HCT116 (cell line): ENCODE measurements at places on chromosomes 11 and 22. TPM values are rescaled to one million over a fixed set of nuclear protein-coding genes. Genes with fewer than 3 reads are reported as not detected.

GRCh38 chr11:375065-376025, 6.0 kb downstream of the B4GALNT4 start:
- no peak for DNase-seq

DNA sequence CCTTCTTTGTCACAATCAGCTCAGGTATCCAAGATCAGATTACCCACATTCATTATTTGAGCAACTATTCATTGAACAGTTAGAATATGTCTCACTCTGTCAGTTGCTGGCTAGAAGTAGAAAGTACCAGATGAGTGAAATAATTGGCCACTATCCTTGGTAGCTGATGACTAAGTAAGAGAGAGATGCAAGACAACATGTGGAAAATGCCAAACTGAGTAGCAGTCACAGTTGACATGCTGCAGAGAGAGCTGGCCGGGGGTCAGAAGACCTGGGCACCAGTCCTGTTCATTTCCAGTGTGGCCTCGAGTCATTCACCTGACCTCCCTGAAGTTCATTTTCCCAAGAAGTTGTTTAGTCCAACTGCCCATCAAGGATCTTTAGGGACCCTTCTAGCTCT, 22.5 kb upstream of the SMIM35 start:
- no peak for DNase-seq

GRCh38 chr11:60786811-60787567, 1.9 kb downstream of the MS4A10 start:
- DNase-seq, result no peak

DNA sequence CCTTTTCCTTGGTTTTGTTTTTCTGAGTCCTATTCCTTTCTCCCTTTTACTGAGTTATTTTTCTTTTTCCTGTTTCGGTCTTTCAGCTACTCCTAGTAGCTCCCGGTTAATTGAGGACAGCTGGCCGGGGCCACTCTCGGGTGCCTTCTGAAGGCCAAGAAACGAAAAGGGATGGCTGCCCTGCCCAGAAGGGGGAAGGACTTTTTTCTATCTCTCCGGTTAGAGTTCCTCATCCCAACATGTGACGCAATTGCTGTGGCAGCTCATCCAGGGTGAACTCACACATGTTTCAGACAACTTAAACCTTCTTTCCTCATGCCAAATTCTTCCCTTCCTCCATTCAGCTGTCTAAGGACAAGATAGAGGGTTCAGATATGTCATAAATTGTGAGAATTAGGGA, 83.6 kb downstream of the PIWIL4 start:
- no peak for DNase-seq

- DNase-seq, result no peak
Observed at GRCh38 chr11:20623252-20623651, 23.8 kb downstream of the SLC6A5 start.

DNA sequence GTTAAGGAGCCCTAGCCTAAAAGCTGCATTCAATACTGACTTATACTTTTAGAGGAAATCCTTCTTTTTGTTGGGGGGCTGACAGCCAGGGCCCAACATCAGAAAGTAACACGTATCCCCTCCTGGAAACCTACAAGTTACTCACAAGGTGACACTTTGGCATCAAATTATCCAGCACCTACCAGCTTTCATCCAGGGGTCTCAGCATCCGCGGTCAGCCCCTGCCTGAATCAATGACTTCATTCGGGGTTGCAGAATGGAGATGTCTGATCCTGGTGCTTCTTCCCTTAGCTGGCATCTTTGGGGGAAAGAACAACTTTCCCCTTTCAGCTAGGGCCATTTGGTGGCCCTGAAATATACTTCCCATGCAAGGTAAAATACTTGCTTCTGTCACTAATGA, 5.3 kb upstream of the NAP1L4 start:
- DNase-seq, result no peak

GRCh38 chr11:30282289-30282631, 40.6 kb upstream of the ARL14EP start:
- no peak for DNase-seq

DNA sequence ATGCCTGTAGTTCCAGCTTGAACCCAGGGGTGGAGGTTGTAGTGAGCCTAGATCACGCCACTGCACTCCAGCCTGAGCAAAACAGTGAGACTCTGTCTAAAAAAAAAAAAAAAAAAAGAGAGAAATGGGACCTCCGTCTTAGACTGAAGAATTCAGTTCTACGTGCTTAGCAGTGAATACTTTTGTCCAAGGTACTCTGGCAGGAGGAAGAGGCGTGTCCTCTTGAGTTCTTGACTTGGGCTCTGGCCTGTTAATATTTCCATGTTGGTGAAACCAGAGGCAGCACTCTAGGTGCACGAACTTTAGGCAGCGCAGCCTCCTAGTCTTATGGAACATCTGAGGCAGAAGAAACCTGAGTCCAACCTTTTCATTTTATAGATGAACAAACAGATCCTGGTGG, 2.4 kb downstream of the HMBS start:
- no peak for DNase-seq

DNA sequence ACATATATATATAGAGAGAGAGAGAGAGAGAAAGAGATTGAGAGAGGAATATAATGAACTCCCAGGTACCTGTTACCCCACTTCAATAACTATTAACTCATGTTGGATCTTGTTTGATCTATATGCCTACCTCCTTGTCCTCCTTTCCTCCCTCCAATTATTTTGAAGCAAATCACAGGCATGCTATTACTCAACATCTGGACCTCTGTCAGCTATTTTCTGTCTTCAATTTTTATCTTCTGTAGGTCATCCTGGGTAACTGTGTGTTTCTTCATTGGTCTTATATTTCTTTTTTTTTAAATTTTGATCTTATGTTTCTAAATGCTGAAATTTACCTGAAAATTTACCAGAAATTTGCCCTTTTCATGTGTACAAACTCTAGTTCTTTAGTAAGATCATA, 24.8 kb downstream of the UVRAG start:
- no peak for DNase-seq

DNA sequence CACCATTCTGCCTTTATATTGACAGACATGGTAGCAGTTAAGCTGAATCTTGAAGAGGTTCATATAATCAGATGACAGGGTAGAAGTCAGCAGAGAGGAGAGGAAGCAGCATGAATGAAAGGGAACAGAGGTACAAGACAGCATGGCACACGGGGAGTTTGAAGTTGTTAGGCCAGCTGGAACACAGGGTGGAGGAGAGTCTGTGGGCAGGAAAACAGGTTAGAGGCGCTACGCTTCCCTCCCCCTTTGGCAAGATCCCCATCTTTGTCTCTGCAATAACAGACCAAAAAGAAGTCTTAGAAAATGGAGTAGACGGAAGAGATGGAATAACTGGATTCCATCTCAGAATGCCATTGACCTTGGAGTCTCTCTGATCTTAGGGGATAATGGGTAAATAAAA, 20.0 kb upstream of the NDUFC2 start:
- DNase-seq, result no peak

- DNase-seq, result no peak
Observed at GRCh38 chr22:17537155-17537554, 26.1 kb upstream of the SLC25A18 start.

GRCh38 chr11:44731685-44732430, 5.1 kb downstream of the TSPAN18 start:
- DNase-seq, result no peak

DNA sequence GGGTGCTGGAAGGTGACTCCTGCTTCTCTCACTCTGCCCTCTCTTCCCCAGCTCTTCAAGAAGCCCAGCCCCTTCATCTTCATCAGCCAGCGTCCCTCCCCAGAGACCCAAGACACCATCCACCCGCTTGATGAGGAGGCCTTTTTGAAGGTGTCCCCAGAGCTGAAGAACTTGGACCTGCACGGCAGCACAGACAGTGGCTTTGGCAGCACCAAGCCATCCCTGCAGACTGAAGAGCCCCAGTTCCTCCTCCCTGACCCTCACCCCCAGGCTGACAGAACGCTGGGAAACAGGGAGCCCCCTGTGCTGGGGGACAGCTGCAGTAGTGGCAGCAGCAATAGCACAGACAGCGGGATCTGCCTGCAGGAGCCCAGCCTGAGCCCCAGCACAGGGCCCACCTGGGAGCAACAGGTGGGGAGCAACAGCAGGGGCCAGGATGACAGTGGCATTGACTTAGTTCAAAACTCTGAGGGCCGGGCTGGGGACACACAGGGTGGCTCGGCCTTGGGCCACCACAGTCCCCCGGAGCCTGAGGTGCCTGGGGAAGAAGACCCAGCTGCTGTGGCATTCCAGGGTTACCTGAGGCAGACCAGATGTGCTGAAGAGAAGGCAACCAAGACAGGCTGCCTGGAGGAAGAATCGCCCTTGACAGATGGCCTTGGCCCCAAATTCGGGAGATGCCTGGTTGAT, 12.6 kb downstream of the IL10RA start:
- no peak for DNase-seq

The OLFML1 gene
- not detected for total RNA-seq

The FXYD2 gene
- total RNA-seq, result 0.52 TPM

The MS4A12 gene
- total RNA-seq, result not detected

The CDC42EP1 gene
- total RNA-seq, result 160 TPM

The GGTLC2 gene
- total RNA-seq, result not detected

The HTR3B gene
- not detected for total RNA-seq

The C22orf42 gene
- total RNA-seq, result not detected
